ENCODE measurements at places on chromosomes 1 and 21. TPM values are rescaled to one million over a fixed set of nuclear protein-coding genes. Genes with fewer than 3 reads are reported as not detected.
A peak's percentile ranks its signal among the peaks of the same experiment; 100 is the strongest.

GRCh38 chr21:46108827-46109312 is 11.0 kb downstream of the COL6A2 start:
- no peak for DNase-seq

The CITED4 gene
- total RNA-seq: not detected

GRCh38 chr1:15330028-15330427 is 79.7 kb upstream of the EFHD2 start:
- no peak for DNase-seq

GRCh38 chr1:73775896-73776295 is 422.1 kb downstream of the LRRIQ3 start:
- DNase-seq: no peak

The GIPC2 gene
- not detected for total RNA-seq

DNA sequence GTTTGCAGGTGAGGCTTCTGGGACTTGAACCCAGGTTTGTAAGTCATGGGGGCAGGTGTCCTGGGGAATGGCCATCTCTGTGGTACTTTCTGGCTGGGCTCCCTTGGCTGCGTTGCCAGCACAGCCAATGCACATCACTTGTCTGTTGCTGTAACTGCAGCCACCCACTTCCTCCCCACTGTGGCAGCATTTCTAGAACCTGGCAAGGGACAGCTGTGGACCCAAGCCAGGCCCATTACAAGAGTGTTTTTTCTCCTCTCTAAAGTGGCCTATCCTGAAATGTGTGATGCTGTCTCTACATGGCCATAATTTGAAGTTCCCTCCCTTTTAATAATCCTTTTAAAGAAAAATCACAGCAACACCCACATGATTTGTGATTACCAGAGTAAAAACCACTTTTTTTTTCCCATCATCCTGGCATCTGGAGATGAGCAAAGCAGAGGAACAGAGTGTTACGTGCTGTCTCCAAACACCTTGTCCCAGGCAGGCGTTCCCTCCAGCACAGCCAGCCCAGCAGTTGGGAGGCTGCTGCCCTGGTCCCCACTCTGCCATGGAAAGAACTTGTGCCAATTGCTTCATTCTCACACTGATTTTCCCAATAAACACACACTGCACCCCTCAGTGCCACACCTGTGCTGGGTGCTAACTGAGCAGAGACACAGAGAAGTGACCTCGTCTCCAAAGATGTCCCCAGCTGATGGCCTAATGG is 360.6 kb upstream of the USP24 start:
- DNase-seq: no peak

DNA sequence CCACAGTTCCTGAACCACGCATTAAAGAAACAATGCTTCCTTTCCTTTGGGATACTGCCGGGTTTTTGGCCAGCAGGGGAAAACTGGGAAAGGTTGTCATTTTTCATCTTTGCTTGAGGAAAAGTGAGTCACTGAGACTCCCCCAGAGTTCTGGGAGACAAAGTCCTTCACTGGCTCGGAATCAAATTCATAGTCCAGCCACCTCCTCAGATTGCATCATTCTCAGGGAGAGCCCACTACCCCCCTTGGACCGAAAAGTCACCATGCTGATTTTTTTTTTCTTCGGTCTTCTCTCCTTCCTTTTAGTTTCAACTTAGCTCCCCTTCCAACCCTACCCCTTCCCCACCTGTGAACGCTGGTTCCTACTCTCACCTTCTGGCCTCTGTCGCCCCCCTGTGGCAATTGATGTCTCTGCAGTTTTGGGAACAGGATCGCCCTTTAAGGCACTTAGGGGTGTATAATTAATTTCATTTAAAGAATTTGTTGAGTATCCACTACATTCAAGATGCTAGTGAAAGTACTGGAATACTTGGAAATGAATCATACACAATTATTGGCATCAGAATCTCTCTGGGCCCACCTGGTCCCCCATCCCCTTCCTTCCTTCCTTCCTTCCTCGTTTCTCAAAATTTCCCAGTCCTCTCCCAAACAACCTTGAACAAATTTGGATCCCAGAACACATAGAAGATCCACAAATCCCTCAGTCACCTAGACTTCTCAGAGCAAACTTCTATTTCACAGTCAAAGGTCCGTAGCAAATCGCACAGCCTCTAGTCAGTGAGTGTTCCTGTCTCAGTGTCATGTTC is 6.9 kb downstream of the ACKR1 start:
- peak; percentile 45 for DNase-seq

DNA sequence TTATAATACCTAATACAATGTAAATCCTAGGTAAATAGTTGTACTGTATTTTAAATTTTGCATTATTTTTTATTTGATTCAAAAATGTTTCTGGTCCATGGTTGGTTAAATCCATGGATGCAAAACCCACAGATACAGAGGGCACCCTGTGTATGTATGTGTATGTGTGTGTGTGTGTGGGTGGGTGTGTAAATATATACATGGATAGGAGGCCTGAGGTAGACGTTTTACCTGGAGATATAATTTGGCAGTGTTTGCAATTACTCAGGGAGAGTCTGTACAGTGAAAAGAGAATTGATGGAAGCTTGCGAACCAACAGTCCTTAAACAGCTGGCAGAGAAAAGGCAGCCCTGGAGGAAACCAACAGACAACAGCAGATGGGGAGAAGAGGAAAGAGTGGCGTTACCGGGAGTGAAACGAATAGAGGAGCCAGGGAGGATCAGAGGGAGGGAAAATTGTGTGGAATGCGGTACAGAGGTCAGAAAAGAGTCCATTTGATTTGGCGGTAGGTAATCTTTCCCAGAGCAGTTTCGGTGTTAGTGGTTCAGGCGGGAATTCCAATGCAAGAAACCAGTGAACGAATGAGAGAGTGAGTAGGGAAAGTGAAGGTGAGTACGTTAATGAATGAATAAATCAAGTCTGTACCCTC is 47.9 kb upstream of the NBL1 start:
- DNase-seq: peak; percentile 35

GRCh38 chr21:19228226-19228625 is 824.6 kb upstream of the TMPRSS15 start:
- DNase-seq: no peak

The ZNF124 gene
- total RNA-seq: 33.3 TPM

The CNR2 gene
- 13.2 TPM for total RNA-seq

The KRTAP7-1 gene
- total RNA-seq: not detected

The RER1 gene
- total RNA-seq: 113 TPM

- peak; percentile 87 for DNase-seq
Observed at GRCh38 chr21:42164064-42164789, 54.7 kb upstream of the ABCG1 start.

DNA sequence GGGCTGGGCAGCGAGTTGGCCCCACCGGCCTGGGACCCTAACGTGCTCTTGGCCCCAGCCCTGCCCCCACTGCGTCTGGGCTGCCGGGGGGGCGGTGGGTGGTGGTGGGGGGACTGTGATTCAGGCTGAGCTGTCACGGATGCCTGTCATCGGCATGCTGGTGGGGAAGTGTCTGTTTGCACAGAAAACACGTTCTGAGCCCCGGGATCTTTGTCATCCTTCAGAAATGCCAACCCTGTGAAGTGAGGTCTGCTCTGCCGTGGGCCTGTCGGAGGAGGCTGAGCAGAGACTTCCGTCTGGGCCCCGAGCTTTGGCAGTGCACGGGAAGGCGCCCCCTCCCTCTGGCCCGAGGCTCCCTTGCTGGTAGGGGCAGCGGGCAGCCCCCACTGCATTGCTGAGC is 24.3 kb upstream of the PLCH2 start:
- DNase-seq: no peak

DNA sequence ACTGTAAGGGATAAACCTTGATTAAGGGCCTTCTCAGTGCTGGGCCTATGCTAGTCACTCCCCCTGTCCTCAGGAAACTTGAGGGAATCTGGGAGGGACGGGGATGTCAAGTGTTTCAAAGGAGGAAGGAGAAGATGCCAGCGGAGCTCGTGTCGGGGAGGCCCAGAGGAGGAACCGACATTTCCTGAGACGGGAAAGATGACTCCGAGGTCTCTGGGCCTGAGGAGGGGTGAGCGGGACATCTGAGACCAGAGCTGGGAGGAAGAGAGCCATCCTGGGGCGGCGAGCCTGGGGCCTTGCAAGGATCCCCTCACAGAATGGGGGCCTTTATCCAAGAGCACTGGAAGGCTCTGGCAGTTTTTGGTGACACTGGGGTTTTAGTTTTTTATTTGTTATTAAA is 10.4 kb downstream of the SLC66A1 start:
- DNase-seq: no peak

GRCh38 chr1:29129916-29130315 is 6.2 kb upstream of the TMEM200B start:
- DNase-seq: no peak

- no peak for DNase-seq
Observed at GRCh38 chr1:195251900-195252299, 1356.3 kb downstream of the KCNT2 start.

GRCh38 chr1:228286505-228287417 is 78.9 kb downstream of the OBSCN start:
- DNase-seq: no peak

GRCh38 chr21:32698286-32698685 is 29.5 kb downstream of the SYNJ1 start:
- no peak for DNase-seq

- no peak for DNase-seq
Observed at GRCh38 chr1:47585141-47585902, 147.5 kb downstream of the FOXD2 start.

The CELA3A gene
- not detected for total RNA-seq

The GSTM5 gene
- total RNA-seq: not detected

The DYNLT5 gene
- total RNA-seq: 0.30 TPM

The RGSL1 gene
- total RNA-seq: not detected

The AKT3 gene
- total RNA-seq: 0.29 TPM

GRCh38 chr1:23216771-23217420 is 406 bp downstream of the HTR1D start:
- DNase-seq: peak; percentile 16

GRCh38 chr1:65606426-65606825 is 186.0 kb downstream of the LEPR start:
- DNase-seq: no peak

DNA sequence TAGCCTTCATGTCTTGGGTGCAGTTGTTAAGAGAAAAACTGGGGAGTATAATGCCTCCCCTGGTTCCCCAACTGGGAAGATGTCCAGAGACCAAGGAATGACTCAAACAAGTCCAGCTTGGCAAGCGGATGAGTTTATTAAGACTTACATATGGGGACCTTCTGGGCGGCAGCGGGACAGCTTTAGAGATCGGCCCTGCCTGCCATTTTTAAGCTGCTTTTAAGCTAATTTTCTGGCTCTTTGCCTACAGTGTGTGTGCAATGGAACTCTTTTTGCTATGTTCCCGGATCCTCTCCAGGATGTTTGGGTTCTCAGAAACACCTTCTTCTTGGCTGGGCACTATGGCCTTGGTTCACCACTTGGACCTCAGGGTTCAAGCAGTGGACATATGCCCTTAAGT is 99.5 kb downstream of the RYR2 start:
- DNase-seq: no peak

DNA sequence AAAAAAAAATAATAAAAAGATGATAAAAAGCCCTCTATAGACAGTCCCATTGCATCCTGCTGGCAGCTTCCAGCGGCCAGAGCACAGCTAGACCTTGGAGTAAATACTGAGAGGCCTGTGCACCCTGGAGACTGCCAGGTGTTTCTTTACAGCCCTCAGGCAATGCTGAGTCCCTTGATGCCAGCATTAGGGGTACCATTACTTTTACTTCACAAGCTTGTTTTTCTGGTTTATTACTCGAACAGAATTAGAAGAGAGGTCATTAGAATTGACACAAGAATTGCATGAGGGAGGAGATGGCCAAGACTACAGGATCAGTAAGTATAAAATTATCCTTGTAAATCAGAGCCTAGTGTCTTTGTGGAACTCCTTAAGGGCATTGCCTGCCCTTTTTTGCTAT is 43.6 kb downstream of the AKNAD1 start:
- no peak for DNase-seq

The MATN1 gene
- total RNA-seq: not detected

The RGS18 gene
- total RNA-seq: 9.8 TPM

DNA sequence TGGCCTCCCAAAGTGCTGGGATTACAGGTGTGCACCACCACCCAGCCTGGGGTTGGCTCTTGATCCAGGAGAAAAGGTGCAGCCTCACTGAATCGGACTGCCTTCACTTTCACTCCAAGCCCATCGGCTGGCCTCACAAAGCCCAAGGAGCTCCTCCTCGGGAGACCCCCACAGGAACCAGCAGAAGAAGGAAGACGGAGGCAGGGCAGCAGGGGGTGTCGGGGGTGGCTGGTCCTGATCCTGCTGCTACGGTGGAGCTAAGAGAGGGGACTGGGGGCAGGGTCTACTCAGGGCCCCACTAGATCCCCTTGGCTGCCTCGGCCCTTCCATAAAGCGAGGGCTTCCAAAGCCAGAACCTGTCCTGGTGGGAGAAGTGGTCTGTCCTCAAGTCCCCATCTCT is 93.9 kb downstream of the STUM start:
- DNase-seq: no peak

- DNase-seq: no peak
Observed at GRCh38 chr1:54336116-54336515, 70.1 kb downstream of the SSBP3 start.

The HRNR gene
- total RNA-seq: not detected

- DNase-seq: no peak
Observed at GRCh38 chr1:33802268-33802667, 61.6 kb upstream of the HMGB4 start.

- DNase-seq: no peak
Observed at GRCh38 chr1:95503278-95504030, 269.4 kb downstream of the RWDD3 start.

DNA sequence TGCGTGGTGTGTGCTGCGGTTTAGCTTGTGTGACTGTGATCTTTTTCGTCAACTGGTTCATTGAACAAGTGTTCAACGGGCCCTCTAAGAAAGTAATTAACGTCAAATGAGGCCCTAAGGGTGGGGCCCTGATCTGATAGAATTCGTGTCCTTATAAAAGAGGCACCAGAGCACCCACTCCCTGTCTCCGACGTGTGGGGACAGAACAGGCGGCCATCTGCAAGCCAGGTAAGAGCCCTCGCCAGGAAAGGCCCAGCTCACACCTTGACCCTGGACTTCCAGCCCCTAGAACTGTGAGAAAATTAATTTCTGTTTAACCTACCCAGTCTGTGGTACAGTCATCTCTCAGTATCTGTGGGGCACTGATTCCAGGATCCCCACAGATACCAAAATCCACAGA is 20.4 kb upstream of the SAMD11 start:
- DNase-seq: no peak

The CLIC6 gene
- not detected for total RNA-seq

The NPHS2 gene
- total RNA-seq: not detected

The ARHGAP30 gene
- total RNA-seq: 86.7 TPM

Measured in OCI-LY7 (cell line).